NCI-H1417 (cell line): ENCODE measurements at places on chromosomes 12 and 14.

GRCh38 chr14:34806257-34806656 lies 68.9 kb downstream of the BAZ1A start:
- DNase-seq = no peak

DNA sequence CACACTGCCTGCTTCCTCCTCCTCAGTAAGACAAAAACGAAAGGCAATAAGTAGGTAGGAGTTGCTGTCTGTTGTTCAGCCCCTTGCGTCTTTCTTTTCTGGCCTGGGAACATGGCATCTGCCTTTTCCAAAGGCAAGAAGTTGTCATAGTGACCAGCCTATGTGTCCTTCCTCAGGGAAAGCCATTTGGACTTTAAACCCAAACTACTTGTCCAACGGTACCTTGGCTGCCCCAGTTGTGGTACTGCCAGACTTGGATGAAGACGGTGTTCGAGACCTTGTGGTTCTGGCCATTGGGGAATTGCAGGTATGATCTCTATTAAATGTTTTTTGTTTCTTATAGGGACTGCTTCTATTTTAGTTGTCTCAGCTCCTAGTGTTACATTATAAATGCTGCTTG lies 18.5 kb downstream of the FAM234B start:
- DNase-seq = no peak

- no peak for DNase-seq
These were observed 39.6 kb downstream of the GUCY2C start for GRCh38 chr12:14656846-14657245.

DNA sequence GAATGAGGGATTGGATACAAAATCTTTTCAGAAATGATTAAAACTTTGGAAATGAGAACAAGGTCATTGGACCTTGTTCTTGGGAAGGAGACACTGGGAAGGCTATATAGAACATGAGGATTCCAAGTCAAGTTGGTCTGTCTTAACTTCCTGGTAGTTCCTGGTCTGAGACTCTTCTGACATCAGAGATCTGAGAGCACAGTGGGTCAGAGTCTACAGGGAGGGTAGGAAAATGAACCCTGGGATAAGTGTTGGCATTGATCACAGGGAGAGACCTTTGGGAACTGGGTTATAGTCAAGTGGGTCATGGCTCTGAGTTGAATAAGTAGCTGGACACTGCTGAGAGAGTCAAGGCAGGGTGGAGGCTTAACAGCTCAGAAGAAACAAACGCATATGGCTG lies 17.3 kb upstream of the KCNA1 start:
- DNase-seq = no peak

DNA sequence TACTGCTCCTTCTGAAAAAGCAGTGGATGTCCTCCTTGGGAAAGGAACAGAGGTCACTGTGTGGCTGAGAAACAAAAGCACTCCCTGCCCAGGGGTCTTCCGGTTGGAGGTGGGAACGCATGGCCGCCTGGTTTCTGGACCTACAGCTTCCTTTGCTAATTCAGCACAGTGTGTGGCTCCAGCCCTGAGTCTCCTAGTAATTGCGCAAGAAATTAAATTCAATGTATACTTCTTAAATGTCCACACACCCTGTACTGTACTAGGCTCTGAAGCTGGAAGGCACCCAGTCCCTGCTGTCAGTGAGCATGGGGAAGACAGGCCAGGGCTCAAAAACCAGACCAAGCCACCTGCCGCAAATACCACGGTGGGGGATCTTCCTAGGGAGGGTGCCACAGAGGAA lies 13.4 kb downstream of the SLC24A4 start:
- no peak for DNase-seq

DNA sequence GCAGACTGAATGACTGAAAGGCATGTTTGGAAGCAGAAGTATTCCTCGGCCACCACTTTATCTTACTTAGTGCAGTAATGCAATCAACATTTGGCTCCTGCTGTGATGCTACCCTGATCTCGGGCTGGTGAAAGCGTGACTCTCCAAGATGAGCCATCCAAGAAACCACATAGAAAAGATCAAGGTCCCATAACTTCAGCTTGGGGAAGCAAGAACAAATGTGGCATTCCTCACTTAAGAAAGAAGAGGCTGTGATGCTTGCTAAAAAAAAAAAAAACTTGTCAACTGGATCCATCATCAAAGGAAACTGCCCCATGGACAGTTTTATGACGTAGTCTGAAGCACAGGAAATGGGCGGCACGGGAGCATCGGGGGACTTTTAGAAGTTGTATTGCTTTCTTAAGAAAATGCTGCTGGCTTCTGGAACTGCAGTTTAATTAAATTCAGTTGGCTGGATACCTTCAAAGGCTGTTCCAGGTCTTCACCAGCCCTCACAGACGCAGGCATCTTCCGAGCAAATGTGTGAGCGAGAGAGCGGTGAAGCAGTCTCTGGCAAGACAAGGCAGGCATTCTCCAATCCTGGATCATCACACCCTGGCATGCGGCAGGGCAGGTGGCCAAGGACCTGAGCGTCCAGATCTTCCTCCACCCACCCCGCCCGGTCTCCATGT lies 38.2 kb upstream of the MAP1LC3B2 start:
- no peak for DNase-seq

GRCh38 chr12:132106921-132107320 lies 37.2 kb downstream of the DDX51 start:
- no peak for DNase-seq

DNA sequence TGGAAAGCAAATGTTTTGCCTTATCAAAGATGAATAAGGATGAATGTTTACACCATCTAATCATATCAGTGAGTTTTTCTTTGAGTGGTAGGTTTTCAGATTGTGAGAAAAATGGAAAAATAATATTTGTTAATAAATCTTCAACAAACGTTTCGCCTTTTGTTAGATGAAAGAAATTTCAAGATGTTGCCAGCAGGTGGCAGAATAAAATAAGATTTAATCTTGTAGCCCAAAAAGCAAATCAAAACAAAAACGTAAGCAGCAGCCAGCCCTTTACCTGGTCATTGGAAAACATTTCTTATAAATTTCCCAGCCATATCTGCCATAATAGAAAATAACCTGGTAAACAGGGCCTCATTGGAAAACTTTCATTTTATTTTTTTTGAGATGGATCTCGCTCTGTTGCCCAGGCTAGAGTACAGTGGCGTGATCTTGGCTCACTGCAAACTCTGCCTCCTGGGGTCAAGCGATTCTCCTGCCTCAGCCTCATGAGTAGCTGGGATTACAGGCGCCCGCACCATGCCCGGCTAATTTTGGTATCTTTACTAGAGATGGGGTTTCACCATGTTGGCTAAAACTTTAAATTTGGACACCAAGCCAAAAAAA lies 15.4 kb upstream of the TMEM120B start:
- DNase-seq = peak; percentile 87

DNA sequence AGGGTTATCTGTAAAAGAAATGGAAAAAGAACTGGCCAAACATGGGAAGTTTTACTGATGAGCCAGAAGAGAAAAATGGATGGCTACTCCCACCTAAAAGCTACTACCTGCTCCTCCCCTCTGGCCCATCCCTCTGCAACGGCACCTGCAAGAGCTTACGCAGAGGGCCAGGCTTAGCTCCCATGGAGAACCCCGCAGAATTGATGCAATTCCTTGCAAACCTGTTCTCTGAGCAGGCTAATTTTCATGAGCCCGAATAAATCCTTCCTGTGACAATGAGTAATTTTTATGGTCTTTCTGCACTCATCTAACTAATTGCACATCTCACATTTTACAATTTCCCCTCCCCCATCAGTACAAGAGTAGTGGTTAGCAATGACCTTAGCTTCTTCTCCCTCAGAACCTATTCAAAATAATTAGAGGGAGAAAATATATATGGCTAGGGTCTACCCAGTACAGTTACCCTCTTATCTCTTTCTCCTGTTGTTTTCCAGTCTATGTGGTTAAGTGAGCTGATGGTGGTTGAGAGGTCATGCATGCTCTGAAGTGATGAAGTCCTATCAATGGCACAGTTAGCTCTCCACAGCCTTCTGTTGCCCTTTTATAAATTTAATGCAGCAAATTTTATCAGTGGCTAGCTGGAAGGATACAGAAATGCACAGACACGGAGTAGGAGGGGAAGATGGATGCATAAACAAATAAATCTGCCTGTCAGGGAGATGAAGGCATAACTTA lies 67.7 kb upstream of the NTF3 start:
- no peak for DNase-seq

DNA sequence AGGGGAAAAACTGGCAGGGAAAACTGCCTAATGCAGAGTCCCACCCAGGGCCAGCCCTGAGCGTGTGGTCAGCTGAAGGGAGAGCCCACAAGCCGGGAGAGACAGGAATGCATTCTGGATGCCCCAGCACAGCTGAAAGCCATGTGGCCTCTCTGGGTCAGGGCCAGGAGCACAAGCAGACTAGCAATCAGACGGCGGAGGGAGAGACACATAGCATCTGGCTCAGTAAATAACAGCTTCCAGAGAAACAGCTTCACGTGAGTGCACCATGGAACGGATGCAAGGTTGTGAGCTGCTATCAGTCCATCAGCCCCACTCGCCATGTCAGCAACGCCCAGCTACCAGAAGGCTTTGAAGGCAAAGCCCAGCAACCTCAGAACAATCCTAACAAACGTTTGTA lies 28.2 kb upstream of the TMEM106C start:
- no peak for DNase-seq

GRCh38 chr12:3302401-3303041 lies 188.5 kb upstream of the PRMT8 start:
- no peak for DNase-seq

- no peak for DNase-seq
These were observed 88.8 kb upstream of the NOS1 start for GRCh38 chr12:117450209-117450608.

DNA sequence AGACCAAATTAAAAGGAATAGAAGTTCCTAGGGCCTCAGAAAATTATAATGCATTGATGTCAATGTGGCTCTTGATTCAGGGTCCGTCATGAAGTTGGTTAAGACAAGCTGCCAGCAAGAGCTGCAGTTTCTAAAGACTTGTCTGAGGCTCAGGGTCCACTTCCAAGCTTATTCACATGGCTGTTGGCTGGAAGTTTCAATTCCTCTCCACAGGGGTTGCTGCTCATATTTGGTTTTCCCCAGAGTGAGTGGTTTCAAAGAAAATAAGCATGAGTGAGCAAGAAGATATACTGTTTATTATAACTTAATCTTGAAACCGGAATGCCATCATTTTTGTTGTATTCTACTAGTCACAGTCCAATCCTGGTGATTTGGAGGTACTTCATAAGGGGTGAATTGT lies 1247.4 kb downstream of the LRFN5 start:
- DNase-seq = no peak

GRCh38 chr12:88092771-88093170 lies 49.1 kb downstream of the CEP290 start:
- no peak for DNase-seq

DNA sequence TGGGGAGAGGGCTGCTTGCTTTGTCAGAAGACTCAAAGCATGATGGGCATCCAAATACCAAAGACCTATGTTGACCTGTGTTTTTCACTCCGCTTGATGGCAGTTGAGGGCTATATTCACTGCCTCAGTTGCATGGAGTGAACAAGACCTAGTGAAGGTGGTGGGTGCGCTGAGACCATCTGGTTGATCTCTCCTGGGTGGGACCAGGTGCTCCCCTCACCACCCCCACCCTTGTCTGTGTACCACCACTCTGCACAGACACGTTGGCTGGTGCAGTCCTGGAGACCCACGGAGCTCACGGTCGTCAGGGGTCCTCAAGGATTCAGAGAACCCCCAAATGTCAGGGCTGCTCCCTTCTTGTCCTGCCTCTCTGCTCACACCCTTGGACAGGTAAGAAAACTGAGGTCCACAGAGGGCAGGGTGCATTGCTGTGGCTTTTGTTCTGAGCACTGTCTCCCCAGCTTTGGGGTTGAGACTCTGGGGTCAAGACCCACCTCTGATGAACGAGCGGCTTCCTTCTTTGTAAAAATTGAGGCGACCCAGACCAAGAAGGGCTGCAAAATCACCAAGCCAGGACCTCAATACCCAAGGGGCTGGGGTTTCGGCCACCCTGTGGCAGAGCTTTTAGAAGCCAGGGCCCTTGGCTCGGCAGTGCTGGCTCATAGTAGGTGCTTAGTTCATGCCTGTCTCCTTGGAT lies 166.3 kb upstream of the RTL1 start:
- no peak for DNase-seq

DNA sequence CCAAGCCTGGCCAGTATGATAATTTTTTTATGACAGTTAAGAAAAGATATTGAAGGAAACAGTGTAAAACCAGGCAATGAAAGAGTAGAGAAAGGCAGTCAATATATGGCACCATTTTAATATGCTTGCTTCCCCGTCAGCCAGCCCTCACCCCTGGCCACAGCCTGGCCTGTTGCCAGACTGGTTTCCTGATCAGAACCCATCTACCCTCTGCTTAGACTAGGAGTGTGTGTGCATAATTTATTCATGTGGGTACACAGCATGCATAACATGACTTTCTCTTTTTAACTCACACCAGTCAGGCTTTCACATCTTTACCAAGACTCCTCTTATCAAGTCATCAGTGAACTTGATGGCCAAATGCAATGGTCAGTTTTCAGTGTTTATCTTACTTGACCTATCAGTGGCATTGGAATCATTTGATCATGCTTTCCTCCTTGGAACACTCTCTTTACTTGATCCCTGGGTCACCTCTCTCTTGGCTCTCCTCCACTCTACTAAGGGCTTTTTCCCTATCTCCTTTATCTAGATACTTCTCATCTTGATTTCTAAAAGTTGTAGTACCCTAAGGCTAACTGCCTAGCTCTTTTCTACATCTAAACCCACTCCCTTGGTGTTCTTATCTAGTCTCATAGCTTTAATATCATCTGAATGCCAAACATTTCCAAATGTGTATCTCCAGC lies 10.0 kb upstream of the GPR19 start:
- no peak for DNase-seq

DNA sequence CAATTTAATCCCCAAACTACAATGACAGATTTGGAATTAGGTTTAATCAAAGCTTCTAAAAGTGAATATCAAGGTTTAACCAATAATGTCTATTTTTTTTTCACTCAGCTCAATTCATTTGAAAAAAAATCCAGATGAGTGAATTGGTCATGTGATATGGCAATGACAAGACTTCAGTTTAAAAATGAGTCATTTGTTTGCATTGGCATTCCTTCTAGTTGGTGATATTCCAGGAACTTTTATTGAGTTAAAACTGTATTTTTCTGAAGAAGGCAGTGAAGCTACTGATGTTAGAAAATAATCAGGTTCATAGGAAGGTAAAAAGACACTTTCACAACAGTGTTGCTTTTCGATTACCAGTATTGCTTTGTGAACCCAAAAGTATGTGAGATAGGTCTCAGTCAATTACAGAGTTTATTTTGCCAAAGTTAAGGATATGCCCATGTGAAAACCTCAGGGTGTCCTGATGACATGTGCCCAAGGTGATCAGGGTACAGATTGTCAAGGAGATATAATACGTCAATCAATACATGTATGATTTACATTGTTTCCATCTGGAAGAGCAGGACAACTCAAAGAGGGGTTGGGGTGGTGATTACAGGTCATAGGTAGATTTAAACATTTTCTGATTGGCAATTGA lies 1214.9 kb downstream of the GALC start:
- DNase-seq = no peak
